ENCODE measurements at places on chromosomes 7 and 10.

- no peak for DNase-seq
Measured at GRCh38 chr10:110827875-110828274, 43.9 kb upstream of the PDCD4 start.

DNA sequence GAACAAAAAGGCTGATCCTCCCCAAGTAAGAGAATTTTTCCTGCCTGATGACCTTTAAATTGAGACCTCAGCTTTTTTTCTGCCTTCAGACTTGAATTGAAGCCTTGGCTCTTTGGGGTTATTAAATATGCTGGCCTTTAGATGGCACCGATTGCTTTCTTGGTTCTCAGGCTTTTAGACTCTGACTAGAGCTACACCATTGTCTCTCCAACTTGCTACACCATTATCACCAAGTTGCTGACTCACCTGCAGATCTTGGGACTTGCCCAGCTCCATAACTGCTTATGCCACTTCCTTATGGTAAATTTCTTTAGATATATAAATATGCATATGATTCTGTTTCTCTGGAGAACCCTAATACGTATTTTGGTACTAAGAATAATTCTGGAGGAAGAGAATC, 3.1 kb upstream of the ABCA13 start:
- no peak for DNase-seq

DNA sequence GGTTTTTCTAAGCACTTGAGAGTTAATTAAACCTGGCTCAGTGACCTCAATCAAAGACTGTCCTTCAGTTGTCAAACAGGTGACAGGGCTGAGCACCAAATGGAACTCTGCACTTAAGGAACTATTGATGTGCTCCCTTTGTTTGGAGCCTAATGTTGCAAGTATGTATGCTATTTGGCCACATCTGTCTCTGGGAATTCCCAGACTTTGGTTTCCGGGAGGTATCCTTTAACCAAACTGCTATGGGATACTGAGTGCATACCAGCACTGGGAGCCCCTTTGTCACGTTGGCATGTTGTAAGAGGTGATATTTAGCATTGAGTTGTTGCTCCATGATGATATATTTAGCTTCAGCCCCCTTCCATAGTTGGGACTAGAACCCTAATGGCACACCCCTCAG, 25.2 kb downstream of the ASZ1 start:
- DNase-seq: no peak

GRCh38 chr10:4776234-4776638, 49.8 kb upstream of the AKR1E2 start:
- no peak for DNase-seq

DNA sequence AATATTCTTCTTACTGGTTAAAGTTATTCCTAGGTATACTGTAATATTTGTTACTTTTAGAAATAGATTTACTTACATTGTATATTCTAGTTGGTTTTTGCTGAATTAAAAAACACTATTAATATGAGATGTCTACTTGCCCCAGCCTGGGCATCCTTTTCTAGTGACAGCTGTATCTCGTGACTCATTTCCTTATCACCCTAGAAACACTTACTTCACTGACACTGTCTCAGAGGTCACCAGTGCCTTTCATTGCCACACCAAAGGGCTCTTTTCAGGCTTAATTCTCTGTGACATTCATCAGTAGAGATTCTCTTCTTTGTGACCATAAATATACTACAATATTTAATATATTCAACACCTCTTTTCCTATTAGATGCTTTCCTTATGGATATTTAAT, 194.7 kb downstream of the GALNT17 start:
- no peak for DNase-seq

DNA sequence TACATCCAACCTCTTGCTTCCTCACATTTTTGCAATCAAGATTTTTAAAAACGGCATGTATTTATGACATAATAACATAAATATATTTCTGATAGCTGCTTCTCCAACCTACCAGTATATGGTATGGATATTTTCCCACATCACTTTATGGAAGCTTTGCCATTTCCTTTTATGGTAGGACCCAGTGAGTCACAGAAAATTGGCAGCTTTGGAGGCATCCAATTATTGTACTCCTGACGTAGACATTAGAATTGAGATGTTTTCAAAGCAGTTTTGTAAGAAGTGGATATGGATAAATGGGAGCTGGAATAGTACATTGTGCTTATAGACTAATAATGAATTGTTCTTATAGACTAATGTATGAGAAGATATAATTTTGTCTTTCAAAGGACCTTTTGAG, 23.8 kb upstream of the BICC1 start:
- DNase-seq: no peak

DNA sequence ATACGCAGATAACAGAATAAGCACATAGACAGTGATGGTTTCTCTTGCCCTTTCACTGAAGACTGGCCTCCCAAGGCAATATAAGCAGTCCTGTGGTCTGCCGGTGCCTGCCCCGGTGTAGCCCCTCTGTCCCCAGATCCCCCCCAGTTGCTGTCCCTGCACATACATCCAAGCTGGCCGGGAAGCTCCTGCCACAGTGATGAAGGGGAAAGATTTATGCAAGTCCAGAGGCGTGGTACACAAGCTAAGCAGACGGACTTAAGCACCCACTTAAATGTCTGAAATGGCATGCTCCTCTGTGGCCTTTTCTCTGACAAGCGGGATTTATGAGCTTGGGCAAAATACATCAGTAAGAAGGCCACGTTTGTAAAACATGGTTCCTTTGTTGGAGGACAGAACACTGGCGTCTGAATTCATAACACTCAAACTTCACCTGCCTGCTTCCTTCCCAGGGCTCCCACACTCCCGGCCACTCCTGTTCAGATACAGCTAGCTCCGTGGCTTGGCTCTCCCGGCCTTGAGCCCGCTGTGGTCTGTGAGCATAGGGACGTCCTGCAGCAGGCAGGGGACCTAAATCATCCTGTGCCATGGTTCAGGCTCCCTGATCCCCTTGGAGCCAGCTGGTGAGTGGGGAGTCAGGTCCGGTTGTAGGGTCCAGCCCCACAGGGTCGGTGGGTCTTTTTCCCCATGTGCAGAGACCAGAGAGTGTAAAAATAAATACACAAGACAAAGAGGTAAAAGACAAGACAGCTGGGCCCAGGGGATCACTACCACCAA, 61.7 kb upstream of the PPP2R2D start:
- DNase-seq: no peak

- no peak for DNase-seq
Measured at GRCh38 chr7:50801907-50802306, 19.2 kb upstream of the GRB10 start.

DNA sequence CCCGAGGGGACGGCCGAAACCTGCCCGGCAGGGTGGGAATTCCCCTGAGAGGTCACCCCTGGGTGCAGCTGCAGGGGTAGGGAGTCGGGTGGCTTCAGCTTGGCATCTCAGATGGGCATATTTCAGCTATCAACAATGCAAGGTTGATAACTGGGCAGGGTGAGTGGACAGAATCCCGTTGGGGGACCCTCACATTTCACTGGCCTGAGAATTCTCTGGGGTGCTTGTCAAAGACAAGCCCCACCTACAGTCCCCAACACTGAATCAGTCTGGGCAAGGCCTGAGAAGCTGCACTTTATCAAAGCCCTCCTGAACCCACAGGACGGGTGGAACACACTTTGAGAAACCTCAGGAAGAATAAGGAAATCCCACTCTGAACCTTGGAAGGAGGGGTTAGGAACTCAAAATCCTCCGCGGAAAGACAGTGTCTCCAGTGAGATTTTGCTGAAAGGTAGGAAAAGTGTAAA, 3.1 kb downstream of the RGS10 start:
- no peak for DNase-seq

- no peak for DNase-seq
Measured at GRCh38 chr10:33618196-33618595, 283.7 kb upstream of the NRP1 start.

- DNase-seq: no peak
Measured at GRCh38 chr7:45185028-45185863, 27.7 kb downstream of the RAMP3 start.

DNA sequence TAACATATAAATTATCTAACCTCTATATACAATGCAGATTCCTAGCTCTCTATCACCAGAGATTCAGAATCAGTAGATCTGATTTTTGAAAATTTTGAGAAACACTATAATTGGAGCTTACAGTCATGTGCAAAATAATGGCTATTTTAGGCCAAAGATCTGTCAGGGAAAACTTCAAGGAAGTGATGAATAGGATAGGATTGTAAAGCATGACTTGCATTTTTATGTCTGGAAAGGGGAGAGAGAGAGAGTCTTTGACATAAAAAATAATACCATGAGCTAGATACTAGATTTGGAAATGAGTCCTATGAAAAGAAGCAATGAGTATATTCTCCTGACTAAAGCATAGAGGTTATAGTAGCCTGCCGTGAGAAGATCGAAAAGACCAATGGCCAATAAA, 181.1 kb downstream of the SDHAF3 start:
- no peak for DNase-seq

DNA sequence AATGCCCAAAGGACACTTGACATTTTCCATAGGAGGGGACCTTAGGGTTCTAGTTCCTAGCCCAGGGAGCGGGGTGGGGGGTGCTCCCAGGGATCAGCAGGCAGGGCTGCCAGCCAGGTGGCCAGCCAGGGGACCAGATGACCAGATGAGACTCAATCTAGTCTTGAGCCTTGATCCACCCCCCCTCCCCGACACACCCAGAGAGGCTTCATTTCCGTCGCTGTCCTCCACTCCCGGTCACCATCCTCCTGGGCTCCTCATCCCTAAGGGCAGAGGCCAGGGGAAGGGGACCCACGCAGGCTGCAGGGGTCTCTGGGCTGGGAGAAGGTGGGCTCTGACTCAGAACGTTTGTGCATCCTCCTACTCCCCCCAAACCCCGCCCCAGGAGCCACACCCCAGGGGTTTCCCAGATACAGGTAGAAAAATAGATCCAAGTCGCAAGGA, 1.0 kb downstream of the STX1A start:
- DNase-seq: no peak

DNA sequence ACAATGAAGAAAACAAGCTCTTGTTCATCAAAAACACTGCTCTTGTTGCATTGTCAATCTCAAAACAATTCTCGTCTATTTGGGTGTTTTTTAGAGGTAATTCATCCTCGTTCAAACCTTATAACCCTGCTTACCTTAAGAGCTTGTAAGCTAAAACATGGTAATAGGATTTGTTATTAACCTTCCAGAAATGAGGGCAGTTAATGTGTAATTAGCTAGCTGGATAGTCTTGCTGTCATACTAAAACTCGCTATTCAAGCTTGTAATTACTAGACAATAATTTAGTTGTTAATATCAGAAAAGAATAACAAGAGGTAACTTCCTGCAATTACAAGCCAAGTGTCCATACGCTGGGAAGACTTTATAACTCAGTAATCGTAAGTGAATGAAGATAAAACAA, 101.6 kb downstream of the UBE2H start:
- DNase-seq: no peak

DNA sequence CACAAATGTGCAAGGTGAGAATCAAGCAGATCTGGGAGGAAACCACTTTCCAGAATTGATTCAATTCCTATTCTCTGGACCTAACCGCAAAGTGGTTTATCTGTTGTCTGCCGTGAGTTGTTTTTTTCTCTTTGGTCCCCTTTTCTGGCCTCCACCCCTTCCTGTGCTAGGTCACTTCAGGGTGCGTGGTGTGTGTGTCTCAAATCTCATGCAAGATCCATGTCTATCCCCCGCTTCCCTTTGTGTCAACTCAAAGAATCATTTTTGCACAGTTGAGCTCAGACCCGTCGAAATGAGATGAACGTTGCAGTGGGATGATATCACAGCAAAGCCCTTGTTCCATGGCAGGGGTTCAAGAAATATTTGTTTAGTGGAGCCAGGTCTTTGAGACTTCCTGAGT, 184.5 kb downstream of the GATA3 start:
- no peak for DNase-seq

GRCh38 chr7:27775782-27776181, 35.8 kb downstream of the TAX1BP1 start:
- no peak for DNase-seq

- DNase-seq: no peak
Measured at GRCh38 chr10:106576534-106576933, 588.0 kb downstream of the SORCS1 start.

GRCh38 chr7:94875201-94875600, 32.2 kb upstream of the PPP1R9A start:
- no peak for DNase-seq

GRCh38 chr10:83991986-83992753, 147.1 kb upstream of the GHITM start:
- DNase-seq: no peak

DNA sequence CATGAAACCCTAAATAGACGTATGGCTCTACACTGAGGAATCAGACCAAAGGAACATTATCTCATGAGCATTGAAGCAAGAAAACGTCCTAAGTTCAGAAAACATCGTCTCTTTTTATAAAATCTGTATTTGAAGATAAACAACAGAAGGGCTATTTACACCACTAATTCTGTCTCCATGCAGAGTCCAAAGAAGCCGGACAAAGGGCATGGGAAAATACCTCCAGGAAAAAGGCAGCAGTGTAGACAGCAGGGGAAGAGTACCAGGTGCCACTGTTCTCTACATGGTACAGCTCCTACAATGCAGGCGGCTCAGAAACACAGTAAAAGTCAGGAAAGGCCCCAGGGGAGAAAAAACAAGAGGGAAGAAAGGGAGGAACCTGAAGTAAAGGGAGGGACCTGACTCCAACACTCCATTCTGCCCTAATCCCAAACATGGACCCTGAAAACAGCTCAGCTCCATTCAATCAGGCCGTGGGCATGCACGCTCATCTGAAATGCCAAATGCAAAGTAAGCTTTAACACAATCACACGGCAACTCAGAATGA, 17.5 kb downstream of the FAM171A1 start:
- DNase-seq: no peak

DNA sequence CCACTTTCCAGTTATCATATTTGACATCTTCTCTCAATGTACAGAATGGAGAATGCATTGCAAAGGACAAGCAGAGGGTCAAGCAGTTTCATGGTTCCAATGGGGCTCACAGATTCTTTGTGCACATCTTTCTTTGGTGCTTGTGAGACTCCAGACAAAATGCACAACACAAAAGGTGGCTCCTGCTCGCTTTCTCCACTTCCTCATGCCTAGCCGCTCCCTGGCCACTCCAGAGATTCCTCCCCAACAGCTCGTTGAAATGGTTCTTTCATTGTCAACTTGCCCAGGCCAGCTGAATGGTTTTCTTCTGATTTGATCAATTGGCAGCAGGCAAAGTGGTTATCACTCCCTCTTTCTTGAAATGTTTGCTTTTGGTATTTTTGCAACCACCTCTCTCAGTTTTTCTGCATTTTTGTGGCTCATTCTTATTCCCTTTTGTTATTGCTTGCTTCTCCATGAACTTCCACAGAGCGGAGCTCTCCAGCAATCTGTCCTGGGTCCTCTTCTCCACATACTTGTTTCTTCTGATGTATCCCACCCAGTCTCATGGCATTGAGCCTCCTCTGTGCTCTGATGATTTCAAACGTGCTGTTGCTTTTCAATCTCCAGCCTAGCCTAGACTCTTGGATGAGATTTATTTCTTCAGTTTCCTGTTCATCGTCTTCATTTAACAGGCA, 507.8 kb upstream of the MKI67 start:
- DNase-seq: no peak

GRCh38 chr7:139232377-139232717, 1.3 kb downstream of the UBN2 start:
- no peak for DNase-seq

Measured in stimulated activated CD8-positive, alpha-beta memory T cell treated with anti-CD3 and anti-CD28 coated beads, Interleukin-15, amount 100 ng/mL, for 24 hours (primary cell).